ENCODE measurements at places on chromosomes 2 and 18.

DNA sequence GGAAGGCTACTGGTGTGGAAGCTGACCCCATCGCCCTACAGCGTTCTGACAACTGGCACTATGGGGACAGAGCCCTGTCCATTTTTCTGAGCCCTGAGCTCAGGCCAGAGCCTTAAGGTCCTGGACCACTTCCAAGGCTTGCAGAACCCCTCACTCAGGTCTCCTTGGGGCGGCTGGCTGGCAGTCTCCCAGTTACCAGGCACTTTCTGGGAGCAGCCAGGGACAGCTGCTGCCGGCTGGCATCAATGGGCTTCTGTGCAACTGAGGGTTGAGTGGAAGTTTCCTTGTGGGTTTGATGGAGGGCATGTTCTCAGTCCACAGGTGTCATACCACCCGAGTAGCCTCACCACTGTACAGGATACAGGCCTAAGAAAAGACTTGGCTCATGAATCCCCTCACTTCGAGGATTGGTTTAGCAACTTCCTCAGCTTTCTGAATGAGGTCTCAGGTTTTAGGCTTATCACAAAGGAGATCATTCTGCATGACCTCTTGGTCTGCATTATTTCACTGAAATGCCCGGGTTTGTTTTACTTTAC lies 27.4 kb upstream of the WIPF1 start:
- no peak for DNase-seq

GRCh38 chr2:132478461-132479105 lies 62.0 kb downstream of the GPR39 start:
- DNase-seq, result peak; percentile 24

DNA sequence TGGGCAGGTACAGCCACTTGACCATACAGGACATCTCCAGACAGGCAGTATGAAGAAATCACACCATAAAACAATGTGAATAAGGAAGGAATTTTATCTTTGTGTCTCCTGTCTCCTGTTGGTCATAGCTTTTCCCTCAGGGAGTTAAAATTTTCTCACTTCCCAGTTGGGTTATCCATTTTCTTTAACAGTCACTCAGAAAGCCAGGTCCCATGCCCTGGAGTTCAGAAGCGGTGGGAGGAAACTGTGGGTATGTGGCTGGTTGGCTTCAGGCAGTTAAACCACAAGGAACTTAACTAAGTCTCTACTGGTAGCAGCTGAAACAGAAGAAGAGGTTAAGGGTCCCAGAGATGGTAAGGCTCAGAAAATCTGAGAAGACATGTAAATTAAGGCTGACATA lies 6.5 kb upstream of the SMAD2 start:
- no peak for DNase-seq

- no peak for DNase-seq
These were observed 181.7 kb upstream of the COPS8 start for GRCh38 chr2:236903978-236904377.

- DNase-seq, result no peak
These were observed 14.9 kb downstream of the KIAA1328 start for GRCh38 chr18:36843784-36844183.
